ENCODE measurements at places on chromosomes 7 and 10.

DNA sequence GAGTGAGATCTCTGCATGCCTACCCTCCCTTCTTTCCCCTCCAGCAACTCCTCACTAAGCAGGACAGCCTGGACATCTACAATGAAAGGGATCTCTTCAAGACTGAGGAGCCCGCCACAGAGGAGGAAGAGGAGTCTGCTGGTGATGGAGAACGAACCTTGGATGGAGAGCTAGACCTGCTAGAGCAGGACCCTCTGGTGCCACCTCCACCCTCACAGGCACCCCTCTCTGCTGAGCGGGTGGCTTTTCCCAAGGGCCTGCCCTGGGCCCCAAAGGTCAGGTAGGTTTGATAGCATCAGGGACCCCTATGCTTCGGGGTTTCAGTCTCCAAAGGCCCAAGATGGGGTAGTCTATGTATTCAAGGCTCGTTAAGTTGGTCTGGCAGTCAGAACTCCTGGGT is 23.9 kb downstream of the STRIP2 start:
- DNase-seq: no peak

DNA sequence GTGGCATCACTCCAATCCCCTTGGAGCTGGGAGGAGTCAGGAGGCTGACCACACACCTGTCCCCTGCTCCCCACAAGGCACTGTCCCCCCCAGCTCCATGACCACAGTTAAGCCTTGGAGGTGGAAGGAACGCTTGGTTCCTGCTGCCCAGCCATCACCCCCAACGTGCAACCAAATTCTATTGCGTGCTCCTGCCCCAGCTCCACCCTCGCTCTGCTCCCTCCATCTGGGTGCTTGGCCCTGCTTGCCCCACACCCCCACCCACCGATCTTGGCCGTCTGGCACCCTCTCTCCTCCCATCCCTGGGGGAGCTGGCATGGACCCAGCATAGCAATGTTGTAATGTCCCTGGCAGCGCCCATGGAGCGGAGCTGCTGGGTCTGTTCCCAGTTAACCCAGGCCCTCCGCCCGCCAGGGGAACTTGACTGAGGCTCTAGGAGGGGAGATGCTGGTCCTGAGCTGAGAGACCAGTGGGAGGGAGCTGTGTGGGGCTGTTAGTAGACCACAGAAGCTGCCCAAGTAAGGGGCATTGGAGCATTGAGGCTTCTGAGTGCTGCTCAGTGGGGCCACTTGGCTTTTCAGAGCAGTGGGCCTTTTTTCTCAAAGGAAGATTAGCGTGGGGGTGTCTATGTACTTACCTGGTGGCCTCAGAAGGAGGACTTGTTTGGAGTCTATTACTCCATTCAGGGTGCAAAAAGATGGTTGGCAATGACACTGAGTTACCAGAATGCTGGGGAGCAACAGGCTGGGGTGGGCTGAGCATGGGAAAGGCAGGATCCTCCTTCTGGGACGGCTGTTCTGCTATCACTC is 1.1 kb downstream of the EPHB6 start:
- no peak for DNase-seq

DNA sequence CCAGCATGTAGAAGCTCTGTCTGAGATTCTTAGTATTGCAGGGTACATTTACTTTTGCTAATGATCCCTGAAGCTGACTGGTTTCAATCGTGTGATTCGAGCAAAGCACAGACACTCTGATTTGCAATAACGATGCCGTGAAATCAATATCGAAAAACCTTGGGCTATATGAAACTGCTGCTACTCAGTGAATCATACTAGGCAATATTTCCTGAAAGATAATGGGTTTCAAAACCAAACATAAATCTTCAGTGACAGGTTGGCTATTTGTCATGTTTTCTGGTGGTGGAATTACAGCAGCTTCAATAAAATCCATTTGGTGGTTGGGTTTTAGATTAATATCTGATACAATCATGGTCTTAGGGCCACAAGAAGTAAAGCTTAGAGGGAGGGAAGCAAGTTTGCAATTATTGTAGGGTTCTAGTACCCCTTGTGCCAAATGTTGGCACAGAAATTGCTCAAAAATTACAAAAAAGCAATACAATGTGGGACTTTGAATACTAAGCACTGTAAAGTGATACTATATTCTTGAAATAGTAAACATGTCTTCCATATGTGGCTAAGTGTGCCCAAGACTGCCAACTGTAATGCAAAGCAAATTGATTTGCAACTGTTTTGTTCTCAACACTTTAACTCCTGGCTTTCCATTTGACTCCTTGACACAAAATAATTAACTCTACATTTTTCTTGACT is 112.4 kb upstream of the JAZF1 start:
- no peak for DNase-seq

GRCh38 chr7:121557034-121557892 is 161.2 kb upstream of the FAM3C start:
- DNase-seq: no peak

- DNase-seq: no peak
Measured at GRCh38 chr10:54396031-54396430, 405.0 kb downstream of the PCDH15 start.

DNA sequence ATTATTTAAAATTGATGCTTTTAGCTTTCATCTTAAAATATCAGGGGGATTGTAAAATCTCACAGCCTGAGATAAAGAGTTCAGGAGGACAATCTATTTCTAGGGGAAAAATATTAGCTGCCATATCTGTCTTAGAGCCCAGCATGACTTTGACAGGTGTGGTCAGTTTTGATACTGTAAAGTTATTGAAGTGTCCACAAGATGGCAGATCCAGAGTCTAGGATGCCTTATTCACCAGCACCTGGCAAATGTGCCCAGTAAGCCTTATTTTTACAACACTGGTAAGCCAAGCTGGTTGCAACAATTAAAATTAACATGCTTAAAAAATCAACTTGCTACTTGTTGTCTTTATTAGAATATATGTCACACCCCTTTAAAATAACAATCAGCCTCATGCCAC is 579.3 kb downstream of the SH2D4B start:
- no peak for DNase-seq

GRCh38 chr10:71222601-71223346 is 10.4 kb downstream of the UNC5B start:
- no peak for DNase-seq

DNA sequence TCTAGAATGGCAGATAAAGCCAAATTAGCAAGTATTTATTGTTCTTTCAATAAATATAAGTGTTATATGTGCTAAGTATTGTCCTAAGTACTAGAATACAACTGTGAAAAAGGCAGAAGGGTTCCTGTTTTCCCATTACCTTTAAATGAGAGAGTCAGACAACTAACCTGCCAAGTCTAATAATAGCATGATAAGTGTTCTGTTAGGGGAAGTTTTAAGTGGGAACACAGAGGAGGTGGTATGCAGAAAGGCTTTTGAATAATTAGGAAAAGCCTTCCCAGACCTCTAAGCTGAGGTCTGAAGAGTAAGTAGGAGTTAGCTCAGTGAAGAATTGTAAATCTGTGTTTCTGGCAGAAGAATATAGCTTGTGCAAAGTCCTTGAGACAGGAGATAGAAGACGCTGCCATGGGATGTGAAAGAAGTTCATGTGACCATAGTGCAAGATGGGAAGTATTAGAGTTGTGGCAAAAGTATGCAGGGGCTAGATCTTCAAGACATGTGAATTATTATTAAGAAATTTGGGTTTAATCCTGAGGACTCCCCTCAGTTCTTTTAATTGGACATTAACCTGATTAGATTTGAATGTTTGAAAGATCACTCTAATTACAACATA is 12.5 kb downstream of the SHOC2 start:
- no peak for DNase-seq

GRCh38 chr7:136063326-136063666 is 86.1 kb upstream of the MTPN start:
- no peak for DNase-seq

GRCh38 chr7:73376671-73377412 is 48.9 kb downstream of the FKBP6 start:
- DNase-seq: no peak

DNA sequence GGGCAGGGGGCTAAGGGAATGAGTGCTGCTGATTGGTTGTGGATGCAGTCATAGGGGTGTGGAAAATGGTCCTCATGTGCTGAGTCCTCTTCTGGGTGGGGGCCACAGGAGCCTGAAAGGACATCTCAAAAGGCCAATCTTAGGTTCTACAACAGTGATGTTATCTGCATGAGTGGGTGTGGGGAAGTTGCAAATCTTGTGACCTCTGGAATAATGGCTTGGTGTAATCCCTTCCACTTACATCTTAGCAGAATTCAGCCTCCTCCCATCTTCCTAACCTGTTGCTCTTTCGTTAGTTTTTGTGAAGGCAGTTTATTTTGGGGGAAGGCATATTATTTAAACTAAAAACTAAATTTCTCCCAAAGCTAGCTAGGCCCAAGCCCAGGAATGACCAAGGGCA is 42.0 kb upstream of the OIT3 start:
- no peak for DNase-seq
